CD4-positive, alpha-beta T cell treated with Interleukin-6 at 100 ng/mL for 8 hours (primary cell): ENCODE measurements at places on chromosomes 5 and 9.
A peak's percentile ranks its signal among the peaks of the same experiment; 100 is the strongest.

- no peak for DNase-seq
Measured at GRCh38 chr5:10289991-10290390, 17.7 kb downstream of the CMBL start.

DNA sequence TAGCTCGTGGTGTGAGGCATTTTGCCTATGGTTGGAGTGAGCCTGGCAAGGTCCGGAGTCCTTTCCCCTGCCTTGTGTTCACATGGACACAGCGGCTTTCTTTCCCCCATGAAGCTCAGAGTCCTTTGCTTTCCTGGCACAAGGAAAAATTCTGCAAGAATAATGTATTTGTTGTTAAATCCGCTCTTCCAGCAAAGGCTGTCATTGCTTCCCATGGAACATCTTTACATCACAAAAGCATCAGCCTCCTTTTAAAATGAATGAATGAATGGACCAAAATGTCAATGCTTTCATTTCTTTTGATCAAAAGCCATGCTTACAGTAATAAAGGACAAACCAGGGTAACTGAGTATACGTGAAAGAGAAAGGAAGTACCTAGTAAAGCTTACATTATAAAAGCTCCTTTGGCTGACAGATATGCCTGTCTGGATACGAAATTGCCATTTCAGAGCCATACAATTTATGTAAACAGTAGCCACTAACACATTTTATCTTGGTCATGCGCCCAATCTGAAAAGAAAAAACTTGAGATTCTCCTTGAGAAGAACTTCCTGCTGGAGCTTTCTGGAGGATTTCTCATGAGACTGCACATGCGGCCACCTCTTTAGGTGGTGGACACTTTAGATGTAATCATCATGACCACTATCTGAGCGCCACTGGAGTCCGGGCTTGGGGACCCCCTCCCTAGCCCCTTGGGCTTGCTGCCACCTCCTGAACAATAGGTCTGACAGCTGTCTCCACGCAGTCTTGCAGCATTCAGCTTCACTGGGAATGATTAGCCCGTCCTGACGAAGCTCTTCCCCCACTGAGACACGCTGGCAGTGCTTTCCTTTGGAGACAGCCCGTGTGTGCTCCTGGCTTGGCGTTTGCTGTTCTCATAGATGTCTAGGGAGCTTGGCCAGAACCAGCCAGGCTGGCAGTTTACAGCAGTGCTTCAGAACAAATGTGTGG lies 355.9 kb downstream of the ADAMTS6 start:
- no peak for DNase-seq

GRCh38 chr5:35803191-35803651 lies 53.5 kb upstream of the IL7R start:
- peak; percentile 33 for DNase-seq

DNA sequence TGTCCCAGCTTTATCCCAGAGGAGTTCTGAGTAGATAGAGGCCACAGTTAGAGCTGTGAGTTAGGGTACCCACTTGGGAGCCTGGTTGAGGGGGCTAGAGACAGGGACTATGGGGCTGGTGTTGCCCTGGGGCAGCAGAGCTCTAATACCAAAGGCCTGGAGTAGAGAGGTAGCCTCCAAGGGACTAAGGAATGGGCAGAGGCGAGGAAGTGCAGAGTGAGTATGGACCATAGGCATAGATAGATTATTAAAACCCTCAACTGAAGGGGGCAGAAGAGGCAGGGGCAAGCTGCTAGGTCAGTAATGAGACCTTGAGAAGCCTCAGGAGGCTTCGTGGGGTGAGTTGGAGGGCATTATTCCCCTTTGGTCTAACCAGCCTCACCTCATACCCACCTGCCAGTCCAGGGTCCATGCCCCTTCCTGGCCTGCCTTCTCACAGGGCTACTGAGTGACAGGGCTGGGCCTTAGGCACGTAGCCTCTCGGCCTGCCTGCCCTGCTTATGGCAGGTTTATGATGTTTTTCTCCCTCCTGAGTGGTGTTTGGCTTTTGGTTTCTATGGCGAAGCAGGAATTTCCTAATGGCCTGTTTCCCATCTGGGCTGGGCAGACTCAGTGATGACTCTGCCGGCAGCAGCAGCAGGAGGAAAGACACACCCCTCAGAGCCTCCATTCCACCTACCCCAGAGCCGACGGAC lies 8.0 kb downstream of the PDLIM4 start:
- no peak for DNase-seq

DNA sequence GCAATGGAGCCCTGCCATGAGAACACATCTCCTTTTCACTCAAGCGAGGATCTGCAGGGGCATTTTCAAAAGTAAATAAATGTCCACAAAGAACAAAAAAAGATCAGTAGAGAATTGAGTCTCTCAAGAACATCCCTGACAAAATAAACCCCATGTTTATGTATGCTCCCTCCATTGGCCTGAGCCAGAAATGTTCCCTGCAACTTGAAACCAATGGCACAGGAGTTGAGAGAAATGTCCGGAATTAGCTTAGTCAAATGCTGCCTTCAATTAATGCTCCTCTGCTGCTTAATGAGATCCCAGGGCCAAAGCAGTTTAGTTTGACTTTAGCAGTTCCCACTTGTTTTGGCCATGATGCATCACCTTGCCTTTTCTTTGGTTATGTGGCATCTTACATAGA lies 238.3 kb downstream of the EBF1 start:
- DNase-seq, result no peak

GRCh38 chr9:96413302-96414221 lies 4.6 kb downstream of the ZNF367 start:
- peak; percentile 25 for DNase-seq

DNA sequence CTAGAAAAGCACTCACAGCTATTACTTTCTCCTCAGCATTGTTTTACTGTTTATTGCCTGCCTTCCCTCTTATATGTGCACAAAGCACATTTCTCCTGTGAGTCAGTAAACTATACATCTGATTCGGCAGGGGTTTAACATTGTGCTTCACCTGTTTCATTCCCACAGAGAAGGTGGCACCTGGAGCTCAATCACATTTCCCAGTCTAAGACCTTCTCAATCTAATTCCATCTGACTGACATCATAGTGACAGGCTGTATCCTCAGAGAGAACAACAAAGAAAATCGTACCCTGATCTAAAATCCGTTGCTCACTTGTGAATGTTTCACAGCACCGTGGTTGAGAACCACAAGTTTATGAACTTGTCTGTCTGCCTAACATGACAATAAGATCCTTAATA lies 92.4 kb upstream of the CAST start:
- no peak for DNase-seq

DNA sequence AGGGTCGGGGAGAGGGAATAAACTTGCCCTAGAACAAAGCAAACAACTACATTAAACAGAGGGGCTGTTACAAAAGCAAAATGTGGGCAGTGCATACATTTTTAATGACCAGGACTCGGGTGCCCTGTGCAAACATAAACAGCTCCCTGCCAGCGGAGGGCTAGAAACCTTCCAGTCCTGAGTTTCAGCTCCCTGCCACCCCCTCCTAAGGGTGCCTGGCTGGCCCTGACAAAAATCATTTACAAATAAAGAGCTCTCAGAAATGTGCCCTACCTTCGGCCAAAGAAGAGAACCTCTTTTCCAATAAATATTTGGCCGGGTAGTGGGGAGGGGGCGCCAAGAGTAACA lies 29.5 kb downstream of the FOXD1 start:
- DNase-seq, result no peak
